Activated T-cell treated with anti-CD3 and anti-CD28 coated beads, Interleukin-2, amount 50 U/mL, for 72 hours (primary cell): ENCODE measurements at places on chromosomes 11 and 22. TPM values are rescaled to one million over a fixed set of nuclear protein-coding genes. Genes with fewer than 3 reads are reported as not detected.

- no peak for DNase-seq
- no peaks in the 10 kb centered on the region for H3K4me1 ChIP-seq
- no peak overlapping the region for H3K4me3 ChIP-seq
- no peaks in the 10 kb centered on the region for H3K36me3 ChIP-seq
- no peaks in the 10 kb centered on the region for H3K27me3 ChIP-seq
- no peak overlapping the region for H3K27ac ChIP-seq
Observed at GRCh38 chr11:63829823-63830489, 9.0 kb upstream of the MARK2 start.

GRCh38 chr11:34567733-34568132 is 53.2 kb upstream of the EHF start:
- no peak overlapping the region for H3K4me3 ChIP-seq
- H3K36me3 ChIP-seq = no peaks in the 10 kb centered on the region
- no peak overlapping the region for H3K27ac ChIP-seq
- H3K4me1 ChIP-seq = peaks cover 13% of the 10 kb centered on the region
- DNase-seq = no peak

DNA sequence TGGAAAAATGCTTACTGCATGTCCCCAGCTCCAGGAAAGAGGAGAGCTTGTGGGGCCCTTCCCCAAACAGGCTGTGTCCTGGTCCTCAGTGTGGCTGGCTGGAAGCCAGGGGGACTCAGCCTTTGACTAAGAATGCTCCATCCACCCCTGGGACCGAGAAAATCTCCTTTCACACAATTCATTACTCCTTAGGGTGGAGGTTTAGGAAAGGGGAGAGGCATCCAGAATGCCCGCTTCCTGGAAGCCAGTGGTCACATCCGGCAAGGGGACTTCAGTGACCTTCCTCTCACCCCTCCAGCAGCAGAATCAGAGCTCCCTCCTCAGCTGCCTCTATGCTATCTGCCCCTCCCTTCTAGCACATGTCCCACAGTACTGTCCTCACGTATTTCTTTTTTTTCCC is 21.9 kb downstream of the ATG16L2 start:
- peak overlapping the region; percentile 92 for H3K27ac ChIP-seq
- H3K4me1 ChIP-seq = peaks cover 17% of the 10 kb centered on the region
- H3K4me3 ChIP-seq = no peak overlapping the region

DNA sequence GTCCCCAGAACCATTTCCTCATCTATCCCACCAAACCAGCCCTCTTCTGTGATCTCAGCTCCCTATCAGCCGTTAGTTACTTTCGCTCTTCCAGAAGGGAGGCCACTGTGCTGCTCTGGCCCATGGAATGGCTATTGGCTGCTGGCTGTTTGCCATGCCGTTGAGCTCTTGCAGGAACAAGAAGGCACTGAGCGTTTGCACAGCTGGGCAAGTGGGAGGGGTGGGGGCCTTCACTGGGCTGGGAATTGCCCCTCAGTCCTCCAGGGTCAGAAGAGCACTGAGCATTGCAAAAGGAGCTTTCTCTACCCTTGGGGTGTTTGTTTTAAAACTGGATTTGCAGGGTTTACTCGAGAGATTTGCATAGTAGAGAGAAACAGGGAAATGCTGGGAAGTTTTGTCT is 129.0 kb upstream of the PARVA start:
- H3K4me3 ChIP-seq = no peak overlapping the region
- peaks cover 19% of the 10 kb centered on the region for H3K36me3 ChIP-seq
- H3K27ac ChIP-seq = no peak overlapping the region
- DNase-seq = no peak
- no peaks in the 10 kb centered on the region for H3K27me3 ChIP-seq
- peaks cover 8% of the 10 kb centered on the region for H3K4me1 ChIP-seq

DNA sequence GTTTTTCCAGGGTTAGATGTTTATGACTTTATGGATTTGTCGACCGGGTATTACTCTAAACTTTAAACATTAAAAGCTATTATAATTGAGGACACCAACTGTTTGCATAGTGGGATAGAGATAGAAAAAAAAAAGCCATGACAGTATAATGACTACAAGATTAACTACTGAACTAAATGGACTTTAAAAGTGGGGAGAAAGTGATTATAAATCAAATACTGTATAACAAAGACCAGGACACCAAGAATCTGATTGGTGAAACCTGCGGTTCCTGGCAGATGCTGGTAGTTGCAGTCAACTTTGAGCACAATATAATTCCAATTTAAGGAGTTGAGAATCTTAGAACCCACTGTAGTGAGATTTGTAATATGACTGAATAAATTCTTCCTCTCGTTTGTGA is 2.5 kb downstream of the CRKL start:
- DNase-seq = no peak
- peak overlapping the region; percentile 88 for H3K4me3 ChIP-seq
- H3K27ac ChIP-seq = peak overlapping the region; percentile 86
- peaks cover 10% of the 10 kb centered on the region for H3K36me3 ChIP-seq

GRCh38 chr11:19557720-19558140 is 154.9 kb upstream of the NAV2 start:
- H3K27ac ChIP-seq = no peak overlapping the region
- peaks cover 11% of the 10 kb centered on the region for H3K27me3 ChIP-seq
- DNase-seq = peak; percentile 76

DNA sequence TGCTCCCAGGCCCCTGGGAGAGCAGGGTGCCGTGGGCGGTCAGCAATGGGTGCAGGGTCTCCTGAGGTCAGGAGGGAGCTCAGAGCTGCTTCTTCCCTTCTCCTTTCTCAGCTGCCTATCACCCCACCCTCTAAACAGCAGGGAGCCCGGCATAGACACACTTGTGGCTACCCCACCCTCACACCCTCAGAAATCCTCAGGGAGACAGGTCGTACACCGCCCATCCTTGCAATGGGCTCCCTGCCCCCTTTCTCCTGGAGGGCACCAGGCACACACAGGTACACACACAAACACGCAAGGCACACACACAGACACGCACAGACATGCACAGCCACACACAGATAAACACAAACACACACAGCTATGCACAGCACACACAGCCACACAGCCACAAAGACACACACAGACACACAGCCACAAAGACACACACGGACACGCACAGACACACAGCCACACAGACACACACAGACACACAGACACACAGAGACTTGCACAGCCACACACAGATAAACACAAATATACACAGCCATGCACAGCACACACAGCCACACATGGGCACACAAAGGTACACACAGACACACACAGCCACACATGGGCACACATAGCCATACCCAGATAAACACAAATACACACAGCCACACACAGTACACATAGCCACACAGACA is 44.9 kb upstream of the TH start:
- H3K27ac ChIP-seq = no peak overlapping the region
- no peak for DNase-seq
- no peaks in the 10 kb centered on the region for H3K36me3 ChIP-seq

DNA sequence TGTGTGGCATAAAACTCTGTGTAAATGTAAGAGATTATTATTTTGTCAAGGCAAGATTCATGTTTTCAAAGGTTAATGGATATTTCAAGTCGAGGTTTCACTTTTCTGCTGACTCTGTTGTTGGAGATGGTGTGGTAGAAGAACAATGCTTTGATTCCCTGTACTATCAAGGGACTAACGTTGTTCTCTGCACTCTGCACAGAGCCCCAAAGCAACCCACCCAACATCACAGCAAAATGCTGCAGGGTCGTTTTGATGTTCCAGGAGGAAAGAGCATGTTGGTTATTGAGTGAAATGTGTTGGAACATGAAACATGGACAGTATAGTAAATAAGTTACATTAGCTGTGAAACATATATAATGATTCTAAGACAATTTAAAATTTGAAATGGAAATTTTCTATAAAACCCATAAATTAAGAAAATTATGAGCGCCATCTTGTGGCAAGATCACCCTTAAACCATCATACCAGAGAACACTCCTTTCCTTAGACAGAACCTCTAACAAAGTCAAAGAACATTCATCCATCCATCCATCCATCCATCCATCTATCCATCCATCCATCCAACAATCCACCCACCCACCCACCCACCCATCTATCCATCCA is 164.4 kb upstream of the ZBED5 start:
- no peak overlapping the region for H3K27ac ChIP-seq
- peak; percentile 18 for DNase-seq
- no peak overlapping the region for H3K4me3 ChIP-seq
- H3K27me3 ChIP-seq = no peaks in the 10 kb centered on the region
- no peaks in the 10 kb centered on the region for H3K36me3 ChIP-seq

- no peak overlapping the region for H3K4me3 ChIP-seq
- peaks cover 15% of the 10 kb centered on the region for H3K36me3 ChIP-seq
- H3K27ac ChIP-seq = no peak overlapping the region
- H3K27me3 ChIP-seq = no peaks in the 10 kb centered on the region
- no peaks in the 10 kb centered on the region for H3K4me1 ChIP-seq
- no peak for DNase-seq
Observed at GRCh38 chr11:113805640-113806039, 26.0 kb downstream of the CLDN25 start.

- peaks cover 63% of the 10 kb centered on the region for H3K27me3 ChIP-seq
- no peak for DNase-seq
- H3K4me1 ChIP-seq = peaks cover 27% of the 10 kb centered on the region
- no peaks in the 10 kb centered on the region for H3K36me3 ChIP-seq
Observed at GRCh38 chr11:124861670-124862069, 3.6 kb upstream of the ROBO3 start.

DNA sequence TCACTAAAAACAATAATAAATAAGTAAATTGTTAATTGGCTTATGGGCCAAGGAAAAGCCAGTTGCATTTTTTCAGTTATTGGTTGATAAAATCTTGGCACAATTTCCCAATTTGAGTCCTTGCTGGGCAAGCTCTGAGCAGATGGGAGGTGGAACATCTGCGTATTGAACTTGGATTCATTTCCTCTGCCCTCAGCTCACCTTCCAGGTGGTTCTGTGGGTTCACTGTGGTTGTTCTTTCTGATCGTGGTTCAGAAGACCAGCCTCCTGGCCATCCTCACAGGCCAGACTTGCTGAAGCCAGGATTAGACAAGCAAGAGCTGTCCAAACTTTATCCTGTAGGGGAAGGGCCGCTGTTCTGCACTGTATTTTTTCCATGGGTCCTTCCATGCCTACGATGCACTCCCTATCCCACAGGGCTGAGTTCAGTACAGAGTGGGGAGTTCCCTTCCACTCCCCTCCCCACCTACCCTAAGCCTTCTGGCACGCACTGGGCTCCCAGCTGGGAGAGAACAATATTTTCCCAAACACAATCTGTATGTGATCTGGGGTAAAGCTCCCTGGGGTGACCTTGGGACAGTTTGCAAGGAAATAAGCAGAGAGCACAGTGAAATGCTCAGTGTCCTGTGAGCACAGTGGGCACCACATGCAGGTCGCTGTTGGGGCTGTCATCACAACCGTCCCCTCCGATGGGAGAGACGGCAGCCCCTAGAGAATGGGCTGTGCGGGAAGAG is 43.5 kb upstream of the TP53I11 start:
- no peak overlapping the region for H3K4me3 ChIP-seq
- no peak overlapping the region for H3K27ac ChIP-seq
- H3K4me1 ChIP-seq = no peaks in the 10 kb centered on the region
- DNase-seq = no peak
- no peaks in the 10 kb centered on the region for H3K27me3 ChIP-seq

GRCh38 chr11:104682206-104682605 is 216.1 kb downstream of the CASP12 start:
- H3K4me3 ChIP-seq = no peak overlapping the region
- H3K4me1 ChIP-seq = peaks cover 5% of the 10 kb centered on the region
- H3K27me3 ChIP-seq = no peaks in the 10 kb centered on the region
- H3K36me3 ChIP-seq = no peaks in the 10 kb centered on the region
- H3K27ac ChIP-seq = no peak overlapping the region

GRCh38 chr11:113567867-113568544 is 92.8 kb upstream of the DRD2 start:
- peaks cover 8% of the 10 kb centered on the region for H3K4me1 ChIP-seq
- no peak for DNase-seq
- H3K27ac ChIP-seq = no peak overlapping the region
- H3K36me3 ChIP-seq = no peaks in the 10 kb centered on the region
- peaks cover 57% of the 10 kb centered on the region for H3K27me3 ChIP-seq
- H3K4me3 ChIP-seq = no peak overlapping the region

- no peaks in the 10 kb centered on the region for H3K4me1 ChIP-seq
- no peak overlapping the region for H3K27ac ChIP-seq
- no peak for DNase-seq
- peaks cover 43% of the 10 kb centered on the region for H3K27me3 ChIP-seq
Observed at GRCh38 chr11:119473226-119473625, 50.3 kb upstream of the THY1 start.

GRCh38 chr11:93279851-93280347 is 50.6 kb upstream of the DEUP1 start:
- no peak overlapping the region for H3K4me3 ChIP-seq
- H3K27me3 ChIP-seq = no peaks in the 10 kb centered on the region
- H3K36me3 ChIP-seq = no peaks in the 10 kb centered on the region
- DNase-seq = no peak
- no peak overlapping the region for H3K27ac ChIP-seq
- no peaks in the 10 kb centered on the region for H3K4me1 ChIP-seq

DNA sequence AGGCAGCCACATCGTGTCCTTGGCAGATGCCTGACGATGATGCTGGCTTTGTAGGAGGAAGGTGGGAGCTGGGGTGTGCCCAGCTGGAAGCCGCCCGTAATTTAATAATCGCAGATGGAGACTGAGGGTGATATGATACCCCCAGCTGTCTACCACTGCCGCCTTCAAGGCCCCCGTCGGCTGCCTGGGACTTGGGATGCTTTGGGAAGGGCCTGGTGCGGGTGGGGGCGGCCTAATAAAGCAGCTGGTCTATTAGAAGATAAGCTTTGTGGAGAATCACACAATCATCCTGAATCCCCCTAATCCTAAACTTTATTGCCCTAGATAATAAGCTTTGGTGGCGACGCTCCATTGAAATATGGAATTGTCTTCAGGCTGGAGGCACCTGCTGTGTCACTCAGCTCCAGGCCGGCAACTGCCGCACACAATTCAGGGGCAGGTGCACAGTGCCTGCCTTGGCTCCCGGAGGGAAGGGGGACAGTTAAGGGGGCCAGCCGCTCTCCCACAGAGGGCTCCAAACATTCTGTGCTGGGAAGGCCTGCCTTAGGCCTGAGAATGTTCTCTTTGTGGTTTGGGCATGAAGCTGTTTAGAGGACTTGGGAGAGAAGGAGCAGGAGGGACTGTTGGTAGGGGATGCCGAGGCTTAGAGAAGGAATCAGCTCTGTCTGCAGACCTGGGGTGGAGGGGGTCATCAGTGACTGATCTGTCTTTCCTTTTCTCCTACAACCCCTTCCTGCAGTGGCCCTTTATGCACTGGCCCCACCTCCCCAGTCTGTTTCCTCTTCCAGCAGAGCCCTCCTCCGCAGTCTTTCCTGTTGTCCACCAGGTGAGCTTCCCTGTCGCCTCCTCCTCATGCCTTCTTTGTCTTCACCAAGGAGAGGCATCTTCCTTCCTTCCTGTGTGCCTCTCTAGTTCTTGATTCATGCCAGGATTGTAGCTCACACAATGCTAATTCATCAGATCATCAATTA is 65.3 kb downstream of the ARL14EP start:
- H3K36me3 ChIP-seq = no peaks in the 10 kb centered on the region
- H3K4me1 ChIP-seq = no peaks in the 10 kb centered on the region
- H3K4me3 ChIP-seq = no peak overlapping the region
- H3K27ac ChIP-seq = no peak overlapping the region

The ATXN10 gene
- 88.7 TPM for total RNA-seq

The CCDC157 gene
- 3.2 TPM for total RNA-seq

The RASSF7 gene
- total RNA-seq = 14.2 TPM

The KRTAP5-1 gene
- total RNA-seq = not detected

The ESAM gene
- total RNA-seq = 1.1 TPM

The MAJIN gene
- total RNA-seq = 2.7 TPM

The USP2 gene
- 3.0 TPM for total RNA-seq

The TYR gene
- not detected for total RNA-seq

The GPHA2 gene
- total RNA-seq = 0.81 TPM

The CDCA5 gene
- total RNA-seq = 139 TPM

The HTR3A gene
- total RNA-seq = not detected

The FGF3 gene
- total RNA-seq = not detected

The WNT11 gene
- total RNA-seq = 0.16 TPM

The UPK3A gene
- not detected for total RNA-seq

The SCO2 gene
- total RNA-seq = 8.3 TPM
